ENCODE measurements at places on chromosomes 16 and 17. TPM values are rescaled to one million over a fixed set of nuclear protein-coding genes. Genes with fewer than 3 reads are reported as not detected.

The ENPP7 gene
- polyA plus RNA-seq = not detected

The FOXF1 gene
- not detected for polyA plus RNA-seq

The ZFPM1 gene
- 1.8 TPM for polyA plus RNA-seq

The HOXB5 gene
- polyA plus RNA-seq = 0.81 TPM

The C16orf86 gene
- polyA plus RNA-seq = 2.4 TPM

- no peak for DNase-seq
Observed at GRCh38 chr16:55663765-55664677, 8.2 kb downstream of the SLC6A2 start.

DNA sequence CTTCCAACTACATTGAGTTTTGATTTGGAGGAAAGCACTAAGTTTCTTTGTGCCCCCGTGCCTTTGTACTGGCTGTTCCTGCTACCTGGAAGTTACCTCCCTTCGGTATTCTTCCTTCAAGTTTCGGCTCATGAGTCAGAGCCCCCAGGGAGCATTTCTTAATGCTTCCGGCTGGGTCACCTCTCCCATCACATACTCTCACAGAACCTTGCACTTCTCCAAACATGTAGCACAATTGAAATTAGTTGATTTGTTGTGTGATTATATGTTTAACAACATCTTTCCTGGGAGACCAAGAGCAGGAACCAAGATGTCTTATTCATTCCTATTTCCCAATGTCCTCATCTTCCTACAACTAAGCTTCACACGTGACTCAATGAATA lies 158.6 kb upstream of the CDH5 start:
- no peak for DNase-seq

DNA sequence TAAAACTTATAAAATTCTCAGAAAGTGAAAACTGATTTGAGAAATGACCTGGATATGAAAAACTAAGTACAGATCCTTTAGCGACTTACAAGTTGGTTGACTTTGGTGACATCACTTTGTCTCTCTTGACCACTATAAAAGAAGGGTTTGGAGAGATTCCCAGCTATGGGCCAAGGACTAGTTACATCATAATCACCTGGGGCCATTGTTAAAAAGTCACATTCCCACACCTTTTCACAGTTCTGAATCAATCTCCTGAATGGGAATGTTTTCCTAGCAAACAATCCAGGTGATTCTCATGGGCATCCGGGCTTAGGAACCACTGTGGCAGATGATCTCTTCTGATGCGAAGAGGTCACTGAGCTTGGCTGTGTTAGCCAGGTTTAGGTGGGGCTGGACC lies 620 bp upstream of the VWA3A start:
- no peak for DNase-seq

DNA sequence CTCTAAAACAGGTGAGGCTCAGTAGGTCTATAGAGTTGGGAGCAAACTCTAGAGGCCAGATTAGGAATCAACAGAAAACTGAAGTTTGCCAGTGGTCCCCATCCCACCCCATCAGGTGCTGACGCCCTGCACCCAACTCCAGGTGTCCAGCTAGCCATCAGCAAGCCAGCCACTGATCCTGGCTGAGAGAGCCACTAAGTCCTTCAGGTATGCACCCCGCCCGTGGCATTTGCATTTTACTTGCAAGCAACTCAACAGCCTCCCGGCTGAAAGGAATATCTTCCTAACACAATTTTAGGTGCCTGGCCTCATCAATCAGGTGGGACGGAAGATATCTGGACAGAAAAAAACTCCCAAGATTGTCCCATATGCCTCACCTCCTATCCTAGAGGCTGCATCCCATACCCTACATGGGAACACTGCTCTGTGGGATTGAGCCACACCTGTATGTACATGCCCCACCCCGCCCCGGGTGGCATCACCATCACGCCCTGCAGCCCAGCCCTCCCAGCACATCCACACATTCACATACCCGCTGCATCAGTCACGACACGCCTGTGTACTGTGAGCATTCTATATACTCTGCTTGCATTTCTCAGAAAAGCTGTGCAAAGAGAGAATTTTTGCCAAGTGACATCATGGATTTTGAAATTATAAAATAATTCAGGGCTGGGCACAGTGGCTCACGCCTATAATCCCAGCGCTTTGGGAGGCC lies 8.3 kb downstream of the OTOP3 start:
- no peak for DNase-seq

DNA sequence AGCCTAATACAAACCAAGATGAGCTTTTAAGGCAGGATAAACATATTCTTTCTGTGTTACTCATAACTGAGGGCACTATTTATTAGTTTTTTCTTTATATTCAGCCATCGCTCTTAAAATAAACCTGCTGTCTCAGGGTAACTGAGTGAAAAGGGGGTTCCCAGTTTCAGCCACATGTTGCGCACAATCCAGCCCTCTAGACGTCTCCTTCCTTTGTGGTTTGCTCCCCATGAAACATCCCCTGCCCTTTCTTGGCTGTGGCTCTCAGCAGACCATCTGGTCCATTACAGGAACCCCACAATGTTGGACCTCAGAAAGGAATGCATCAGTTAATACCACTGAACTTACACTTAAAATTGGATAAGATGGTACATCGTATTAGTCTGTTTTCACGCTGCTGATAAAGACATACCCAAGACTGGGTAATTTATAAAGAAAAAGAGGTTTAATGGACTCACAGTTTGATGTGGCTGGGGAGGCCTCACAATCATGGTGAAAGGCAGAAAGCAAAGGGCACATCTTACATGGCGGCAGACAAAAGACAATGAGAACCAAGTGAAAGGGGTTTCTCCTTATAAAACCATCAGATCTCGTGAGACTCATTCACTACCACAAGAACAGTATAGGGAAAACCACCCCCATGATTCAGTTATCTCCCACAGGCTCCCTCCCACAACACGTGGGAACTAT lies 12.6 kb upstream of the IL21R start:
- DNase-seq = no peak

- DNase-seq = no peak
Observed at GRCh38 chr17:45013021-45013997, 38.1 kb downstream of the DCAKD start.

GRCh38 chr17:52105591-52105990 lies 52.9 kb downstream of the CA10 start:
- DNase-seq = no peak

- DNase-seq = no peak
Observed at GRCh38 chr16:3161235-3162018, 26.6 kb upstream of the OR1F1 start.

DNA sequence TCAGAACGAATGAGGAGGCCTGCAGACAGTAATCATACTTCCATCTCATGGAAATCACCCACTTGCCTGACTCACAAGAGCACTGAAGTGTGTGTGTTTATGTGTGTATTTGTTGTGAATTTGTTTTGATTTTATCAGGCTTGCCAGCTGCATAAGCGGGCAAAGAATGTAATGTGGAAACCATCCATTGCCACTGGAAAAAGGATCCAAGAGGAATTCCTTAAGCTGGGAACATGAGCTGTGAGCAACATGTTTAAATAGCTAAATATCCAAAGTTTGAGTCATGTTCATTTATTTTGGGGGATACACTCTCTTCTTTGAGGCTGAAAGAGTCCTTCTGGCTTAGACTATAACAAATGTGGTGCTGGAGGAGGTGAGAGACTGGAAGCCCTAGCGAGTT lies 198.4 kb upstream of the TBX2 start:
- DNase-seq = no peak

GRCh38 chr16:12801511-12802042 lies 2.1 kb downstream of the CPPED1 start:
- no peak for DNase-seq

DNA sequence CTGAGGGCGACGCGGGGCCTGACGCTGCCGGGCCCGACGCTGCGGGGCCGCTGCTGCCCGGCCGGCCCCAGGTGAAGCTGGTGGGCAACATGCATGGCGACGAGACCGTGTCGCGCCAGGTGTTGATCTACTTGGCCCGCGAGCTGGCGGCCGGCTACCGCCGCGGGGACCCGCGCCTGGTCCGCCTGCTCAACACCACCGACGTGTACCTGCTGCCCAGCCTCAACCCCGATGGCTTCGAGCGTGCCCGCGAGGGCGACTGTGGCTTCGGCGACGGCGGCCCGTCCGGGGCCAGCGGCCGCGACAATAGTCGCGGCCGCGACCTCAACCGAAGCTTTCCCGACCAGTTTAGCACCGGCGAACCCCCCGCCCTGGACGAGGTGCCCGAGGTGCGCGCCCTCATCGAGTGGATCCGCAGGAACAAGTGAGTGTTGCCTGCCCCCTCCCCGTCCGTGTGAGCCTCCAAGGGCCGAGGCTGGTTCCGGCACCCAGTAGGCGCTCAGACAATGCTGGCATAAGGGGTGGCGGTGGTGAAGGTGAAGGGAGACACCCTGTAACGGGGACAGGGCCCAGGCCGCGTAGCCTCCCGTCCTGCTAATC lies 676 bp downstream of the CPD start:
- no peak for DNase-seq

Data from forelimb muscle (tissue), 1 donor.